ENCODE measurements at places on chromosomes 13 and 19.

GRCh38 chr13:51942189-51942588 is 69.1 kb downstream of the ATP7B start:
- no peak for DNase-seq

DNA sequence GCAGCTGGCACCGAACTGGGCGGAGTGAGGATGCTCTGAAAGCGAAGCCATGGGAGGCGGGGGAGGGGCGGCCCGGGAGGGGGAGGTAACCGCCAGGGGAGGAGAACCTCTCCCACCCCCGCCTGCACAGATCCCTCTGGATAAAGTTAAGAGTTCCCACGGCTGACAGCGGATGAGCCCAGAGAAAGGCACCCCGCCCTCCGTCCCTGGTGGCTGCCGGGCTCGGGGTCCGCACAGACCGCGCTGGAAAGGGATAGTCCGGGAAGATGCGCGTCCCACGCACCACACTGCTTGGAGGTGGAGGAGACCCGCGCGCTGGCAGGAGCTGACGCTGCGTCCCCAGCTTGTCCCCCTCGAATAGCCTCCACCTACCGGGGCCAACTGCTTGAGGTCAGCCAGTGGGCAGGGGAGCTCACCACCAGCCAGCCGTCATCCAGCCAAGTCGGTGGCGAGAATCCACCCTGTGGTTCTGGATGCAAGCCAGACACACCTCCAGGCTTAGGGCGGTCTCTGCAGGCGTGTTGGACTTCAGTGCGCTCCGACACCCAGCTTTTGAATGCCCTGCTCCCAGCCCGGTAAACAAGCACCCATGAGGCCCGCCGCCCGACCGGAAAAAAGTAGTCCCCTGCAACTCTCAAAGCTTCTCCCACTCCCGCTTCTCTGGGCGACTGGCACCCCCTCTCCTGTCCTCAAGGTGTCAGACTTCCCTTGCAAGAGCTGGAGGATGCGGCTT is at the start of gene TRPC4:
TSS of gene TRPC4 (minus strand) at position 17 of the 733 bp plus-strand sequence. CDS start 86,439 bp downstream, outside the sequence.
- DNase-seq = no peak

- no peak for DNase-seq
Observed at GRCh38 chr19:338421-338820, 6.2 kb downstream of the MIER2 start.

GRCh38 chr19:9667898-9668297 is 7.0 kb downstream of the ZNF562 start:
- DNase-seq = no peak

DNA sequence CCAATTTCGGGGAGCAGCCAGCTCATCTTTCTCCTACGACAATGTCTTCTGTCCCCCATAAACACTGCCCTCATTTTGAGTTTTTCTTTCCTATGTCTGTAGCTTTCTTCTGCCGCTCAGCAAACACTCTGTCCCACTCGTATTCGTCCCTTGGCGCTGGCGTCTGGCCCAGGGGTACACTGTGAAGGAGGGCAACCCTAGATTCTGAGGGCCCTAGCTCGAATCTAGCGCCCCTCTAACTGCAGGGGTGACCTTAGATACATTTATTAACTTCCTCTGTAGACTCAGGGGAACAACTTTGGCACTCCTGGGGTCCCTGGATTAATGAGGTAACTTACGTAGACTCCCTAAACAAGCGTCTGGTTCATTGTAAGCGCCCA is 677 bp upstream of the LRCH1 start:
- DNase-seq = no peak

GRCh38 chr13:78607409-78608251 is 4.3 kb upstream of the POU4F1 start:
- no peak for DNase-seq

DNA sequence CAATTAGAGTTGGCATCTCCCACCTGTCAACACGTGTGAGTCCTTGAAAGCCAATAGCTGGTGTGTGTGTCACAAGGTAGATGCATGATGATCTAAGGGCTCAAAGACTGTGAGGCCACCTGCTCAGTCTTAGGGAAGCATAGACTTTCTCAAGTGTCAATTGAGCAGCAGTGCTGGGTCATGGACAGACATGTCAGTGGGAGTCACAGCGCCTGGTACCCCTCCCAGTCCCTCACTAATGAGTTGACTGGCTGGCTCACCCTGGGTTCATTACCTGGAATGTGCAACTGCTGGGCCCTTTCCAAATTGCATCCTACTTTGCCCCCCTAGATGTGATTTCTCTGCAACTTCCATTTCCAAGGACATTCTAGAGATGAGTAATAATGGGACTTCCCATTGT is 9.1 kb upstream of the PSG6 start:
- DNase-seq = no peak

GRCh38 chr13:33244210-33244906 is 41.2 kb downstream of the STARD13 start:
- no peak for DNase-seq

GRCh38 chr13:31485183-31485582 is 254.1 kb upstream of the RXFP2 start:
- DNase-seq = no peak

DNA sequence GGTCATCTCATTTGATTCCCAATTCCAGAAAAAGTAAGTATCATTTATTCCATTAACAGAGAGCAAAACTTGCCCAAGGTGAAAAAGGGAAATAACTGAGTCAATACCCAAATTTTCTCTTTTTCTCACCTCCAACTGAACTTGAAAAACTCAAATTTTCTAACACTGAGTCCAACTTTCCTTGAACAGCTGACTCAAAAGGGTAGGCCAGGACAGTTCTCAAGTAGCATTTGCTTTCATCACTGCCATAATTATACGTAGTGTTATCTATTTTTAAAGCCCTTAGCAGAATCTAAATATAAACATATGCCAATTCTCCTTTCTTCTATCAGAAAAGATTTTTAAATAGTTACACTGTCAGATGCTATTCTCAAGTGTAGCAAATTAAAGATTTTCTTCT is 3.5 kb downstream of the N4BP2L2 start:
- no peak for DNase-seq

- no peak for DNase-seq
Observed at GRCh38 chr19:44644402-44645016, 799 bp downstream of the PVR start.

- DNase-seq = no peak
Observed at GRCh38 chr13:22031702-22032286, 360.9 kb downstream of the FGF9 start.

- no peak for DNase-seq
Observed at GRCh38 chr13:61563645-61564044, 148.0 kb upstream of the PCDH20 start.

DNA sequence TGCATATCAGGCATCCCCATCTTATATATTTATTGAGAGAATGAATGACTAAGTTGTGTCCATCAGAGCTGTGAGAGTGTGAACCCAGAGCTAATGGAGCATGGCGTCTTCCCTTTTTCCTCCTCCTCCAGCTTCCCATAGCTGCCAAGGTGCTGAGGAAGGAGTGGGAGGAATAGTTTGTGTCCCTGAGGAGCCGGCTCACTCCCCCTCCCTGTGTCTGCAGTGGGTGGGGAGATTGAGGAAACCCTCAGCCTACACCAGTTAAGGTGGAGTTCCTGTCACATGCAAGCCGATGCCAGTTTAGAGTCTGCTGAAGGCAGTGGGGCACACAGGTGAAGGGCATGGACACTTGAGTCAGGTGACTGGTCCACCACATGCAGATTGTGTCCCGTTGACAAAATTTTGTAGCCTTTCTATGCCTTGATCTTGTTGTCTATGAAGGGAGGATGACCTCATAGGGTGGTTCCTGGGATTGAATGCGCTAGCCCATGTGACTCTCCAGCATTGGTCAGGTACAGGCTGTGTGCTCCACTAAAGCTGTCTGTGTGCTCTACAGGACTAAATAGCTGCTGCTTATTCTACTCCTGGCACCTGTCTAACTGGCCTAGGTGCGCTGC is 47.6 kb upstream of the GPI start:
- no peak for DNase-seq

DNA sequence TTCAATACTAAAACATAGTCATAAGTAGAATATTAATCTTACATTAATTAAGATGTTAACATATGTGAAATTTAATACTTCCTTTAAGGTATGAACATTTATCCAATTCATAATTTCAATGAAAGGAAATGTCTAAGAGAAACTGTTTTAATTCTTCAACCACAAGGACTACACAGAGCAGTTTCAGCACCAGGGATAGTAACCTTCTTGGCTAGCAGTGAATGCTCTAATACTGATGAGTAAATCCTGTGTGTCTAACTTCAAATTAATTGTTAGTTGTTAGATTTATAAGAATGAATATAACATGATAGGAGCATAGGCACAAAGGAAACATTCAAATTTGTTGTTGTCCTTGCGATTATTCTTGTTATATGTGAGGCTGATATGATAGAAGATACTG is 15.6 kb upstream of the NBEA start:
- DNase-seq = no peak

DNA sequence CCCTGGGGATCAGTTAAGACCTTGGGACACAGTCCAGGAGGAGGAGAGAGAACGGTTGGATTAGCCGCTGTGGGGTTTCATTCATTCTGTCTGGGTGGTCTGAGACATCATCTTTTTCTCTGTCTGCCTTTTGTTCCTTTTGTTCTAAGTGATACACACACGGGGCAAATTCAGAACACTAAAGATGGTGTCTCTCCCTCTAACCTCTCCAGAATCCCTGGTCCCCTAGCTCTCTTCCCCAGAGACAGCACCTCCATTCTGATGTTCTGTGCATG is 5.0 kb downstream of the BICRA start:
- DNase-seq = no peak

- no peak for DNase-seq
Observed at GRCh38 chr19:40685563-40685962, 4.9 kb downstream of the NUMBL start.

DNA sequence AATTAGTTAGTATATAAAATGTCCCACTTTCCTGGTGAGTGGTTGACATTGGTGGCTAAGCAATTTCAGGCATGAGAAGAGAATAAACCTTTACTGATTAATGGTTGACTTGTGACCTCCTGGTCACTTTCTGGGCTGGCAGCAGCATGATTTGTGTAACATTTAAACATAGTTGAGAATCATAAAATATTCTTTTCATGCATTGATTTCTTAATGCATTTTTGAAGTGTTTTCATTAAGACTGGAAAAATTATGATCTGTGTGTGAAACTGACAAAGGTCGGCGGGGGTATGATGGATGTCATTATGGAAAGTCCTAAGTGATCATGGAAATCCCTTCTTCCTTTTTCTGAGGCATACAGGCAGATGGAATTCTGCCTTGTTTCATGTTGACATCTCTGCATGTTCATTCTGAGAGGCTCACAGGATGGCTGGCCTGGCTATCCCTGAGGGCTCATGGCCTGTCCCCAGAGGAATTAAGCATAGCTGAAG is 98.7 kb upstream of the RNF113B start:
- DNase-seq = no peak

- DNase-seq = peak; percentile 60
Observed at GRCh38 chr13:111153977-111154332, 38.8 kb downstream of the ARHGEF7 start.

DNA sequence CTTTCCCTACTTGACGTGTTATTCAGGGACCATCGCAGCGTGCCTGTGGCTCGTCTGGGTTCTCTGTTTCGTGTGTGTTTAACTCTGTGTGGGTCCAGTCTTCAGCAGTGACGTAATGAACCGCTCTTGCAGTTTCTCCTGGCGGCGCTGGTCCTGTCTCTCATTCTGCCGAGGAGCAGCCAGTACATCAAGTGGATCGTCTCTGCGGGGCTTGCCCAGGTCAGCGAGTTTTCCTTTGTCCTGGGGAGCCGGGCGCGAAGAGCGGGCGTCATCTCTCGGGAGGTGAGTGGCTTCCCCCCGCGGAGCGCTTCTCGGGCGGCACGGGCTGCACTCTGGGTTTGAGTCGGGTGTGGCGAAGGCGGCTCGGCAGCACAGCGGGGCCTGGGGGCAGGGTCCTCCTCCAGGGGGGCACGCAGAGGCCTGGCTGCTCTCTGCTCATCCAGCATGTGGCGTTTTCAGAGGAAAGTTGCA is 36.3 kb upstream of the TFDP1 start:
- no peak for DNase-seq

- DNase-seq = peak; percentile 64
Observed at GRCh38 chr13:113584205-113584869, at the start of gene TFDP1. TSS of gene TFDP1 (plus strand) at chr13:113584753. CDS start at chr13:113585838, 1,085 bp downstream.

DNA sequence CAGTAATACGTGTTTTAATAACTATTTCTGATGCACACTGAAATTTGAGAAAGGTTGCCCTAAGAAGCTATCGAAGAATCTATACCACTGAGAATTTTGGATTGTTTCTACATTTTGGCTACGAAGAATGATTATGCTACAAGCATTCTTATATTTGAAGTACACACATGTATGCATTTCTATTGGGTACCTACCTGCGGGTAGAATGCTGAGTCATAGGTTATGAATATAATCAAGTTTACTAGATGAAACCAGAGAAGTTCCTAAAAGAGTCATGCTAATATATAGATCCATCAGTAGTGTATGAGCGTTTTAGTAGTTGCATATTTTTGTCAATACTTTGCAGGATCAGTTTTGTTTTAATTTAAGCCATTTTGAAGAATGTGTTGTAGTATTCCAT is 62.0 kb upstream of the PCDH20 start:
- no peak for DNase-seq

DNA sequence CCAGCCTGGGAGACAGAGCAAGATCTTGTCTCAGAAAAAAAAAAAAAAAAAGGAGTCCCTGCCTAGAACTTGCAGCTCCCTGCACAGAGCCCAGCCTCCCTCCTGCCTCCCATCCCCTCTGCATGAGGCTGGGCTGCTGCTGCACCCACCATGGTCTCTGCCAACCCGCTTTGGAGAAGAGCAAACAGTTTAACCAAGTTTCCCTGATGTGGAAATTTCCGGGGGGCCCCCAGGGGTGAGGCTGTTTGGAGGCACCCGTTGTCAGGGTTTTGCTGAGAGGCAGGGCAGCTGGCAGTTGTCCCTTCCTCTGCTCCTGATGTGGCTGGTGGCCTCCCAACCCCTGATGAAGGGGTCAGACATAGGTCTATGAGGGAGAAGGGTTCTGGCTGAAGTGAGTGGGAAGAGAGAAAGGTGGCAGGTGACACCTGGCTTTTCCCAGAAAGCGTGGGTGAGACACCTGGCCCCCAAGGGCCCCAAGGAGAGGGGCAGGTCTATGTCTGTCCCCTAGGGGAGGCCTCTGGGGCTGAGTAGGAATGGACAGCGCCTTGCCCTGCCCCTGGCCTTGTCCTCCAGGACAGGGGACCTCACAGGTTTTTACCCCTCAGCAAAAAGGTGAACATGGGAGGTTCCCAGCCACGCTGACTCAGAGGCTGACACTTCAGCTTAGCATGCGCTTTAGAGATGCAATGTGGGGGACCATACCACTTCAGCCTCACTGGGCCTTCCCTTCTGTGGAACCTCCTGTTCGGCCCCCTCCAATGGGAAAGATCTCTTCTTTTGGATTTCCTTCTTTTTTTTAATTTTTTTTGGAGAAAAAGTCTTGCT is 5.5 kb downstream of the LRP3 start:
- DNase-seq = no peak
